EH (cell line): ENCODE measurements at places on chromosomes 5 and 9.

DNA sequence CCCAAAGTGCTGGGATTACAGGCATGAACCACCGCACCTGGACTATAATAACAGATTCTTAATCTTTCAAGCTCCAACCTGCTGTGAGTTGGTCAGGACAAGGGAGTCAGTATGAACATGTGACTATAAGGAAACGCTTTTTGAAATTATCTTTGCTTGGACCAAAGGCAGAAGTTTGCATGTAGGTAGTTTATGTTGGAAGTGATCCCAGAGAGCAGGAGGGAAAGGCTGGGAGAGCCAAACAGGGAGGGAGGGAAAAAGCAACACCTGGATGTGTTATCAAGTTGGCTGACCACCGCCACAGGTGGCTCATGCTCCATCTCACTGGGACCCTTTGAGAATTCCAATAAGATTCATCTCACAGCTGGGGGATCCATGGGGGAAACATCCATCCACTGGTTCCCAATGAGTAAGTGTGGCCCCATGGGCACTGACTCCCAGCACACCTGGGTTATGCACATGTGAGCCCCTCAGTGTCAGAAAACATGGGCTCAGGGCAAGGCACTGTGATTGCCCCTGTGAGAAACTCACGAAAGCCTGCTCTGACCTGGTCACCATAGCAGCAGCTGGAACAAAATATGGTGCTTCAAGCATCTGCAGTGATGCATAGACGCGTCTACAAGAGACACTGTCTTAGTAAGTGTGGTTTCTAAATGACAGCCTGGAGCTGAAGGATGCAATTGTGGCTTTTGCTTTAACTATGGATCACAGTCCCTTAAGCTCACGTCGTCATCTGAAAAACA lies 62.1 kb downstream of the ARSB start:
- no peak for DNase-seq

DNA sequence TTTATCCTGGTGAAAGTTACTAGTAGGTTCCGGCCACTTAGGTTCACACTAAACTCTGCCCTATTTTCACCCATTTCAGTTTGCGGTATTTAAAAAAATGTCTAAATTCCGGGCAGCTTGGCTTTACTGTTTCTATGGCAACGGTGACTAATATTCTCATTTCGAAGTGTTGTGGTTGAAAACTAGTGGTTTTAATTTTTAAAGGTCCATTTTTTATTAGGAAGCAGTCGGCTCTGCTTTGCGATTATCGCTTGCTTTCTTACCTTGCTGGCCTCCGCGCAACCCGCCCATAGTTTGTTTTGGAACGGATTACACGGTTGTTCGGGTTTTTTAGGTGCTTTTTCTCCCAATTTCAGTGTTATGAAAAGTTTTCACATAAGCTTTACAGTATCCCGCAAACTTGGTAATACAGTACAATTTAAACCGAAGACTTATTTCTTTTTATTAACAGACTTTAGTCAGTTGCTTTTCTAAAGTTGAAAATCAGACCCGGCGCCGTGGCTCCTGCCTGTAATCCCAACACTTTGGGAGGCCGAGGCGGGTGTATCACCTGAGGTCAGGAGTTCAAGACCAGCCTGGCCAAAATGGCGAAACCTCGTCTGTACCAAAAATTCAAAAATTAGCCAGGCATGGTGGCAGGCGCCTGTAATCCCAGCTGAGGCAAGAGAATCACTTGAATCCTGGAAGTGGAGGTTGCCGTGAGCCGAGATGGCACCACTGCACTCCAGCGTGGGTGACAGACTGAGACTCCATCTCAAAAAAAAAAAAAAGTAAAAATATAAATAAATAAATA lies 1.6 kb downstream of the KDM4C start:
- DNase-seq = peak; percentile 89

- no peak for DNase-seq
Observed at GRCh38 chr5:177296581-177296980, 6.9 kb downstream of the RAB24 start.

DNA sequence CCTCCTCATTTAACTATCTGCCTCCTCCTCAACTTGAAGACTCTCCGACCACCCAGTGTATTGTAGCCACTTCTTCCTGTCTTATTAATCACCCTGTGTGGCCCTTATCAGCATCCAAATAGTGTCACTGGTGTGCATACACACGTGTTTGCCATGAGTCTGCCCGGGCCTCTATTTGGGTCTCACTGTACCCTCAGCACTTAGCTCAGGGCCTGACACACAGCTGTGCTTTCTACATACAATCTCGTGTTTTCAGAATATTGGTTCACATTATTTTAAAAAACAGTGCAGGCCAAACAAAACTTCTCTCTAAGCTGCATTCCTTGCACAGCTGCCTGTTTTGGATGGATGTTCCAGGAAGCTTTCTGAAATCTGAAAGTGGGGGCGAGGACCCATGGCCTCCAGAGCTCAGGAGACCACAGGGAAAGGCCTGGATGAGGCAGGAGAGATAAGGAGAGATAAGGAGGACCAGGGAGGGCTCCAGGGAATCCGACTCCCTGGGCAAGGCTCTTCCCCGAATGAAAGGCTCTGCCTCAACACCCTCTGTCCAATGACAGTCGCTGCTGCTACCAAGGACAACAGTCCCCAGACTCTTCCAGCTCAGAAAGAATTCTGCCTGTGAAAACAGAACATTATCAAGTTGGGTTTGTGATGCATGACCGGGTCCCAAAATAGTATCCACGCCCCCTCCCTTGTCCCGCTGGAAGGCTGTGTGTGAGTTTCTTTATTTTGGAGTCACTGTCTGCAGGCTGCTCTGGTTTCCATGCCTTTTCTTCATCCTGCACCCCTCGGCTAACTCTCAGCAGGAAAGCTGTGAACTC lies 255.6 kb downstream of the NSG2 start:
- DNase-seq = no peak

DNA sequence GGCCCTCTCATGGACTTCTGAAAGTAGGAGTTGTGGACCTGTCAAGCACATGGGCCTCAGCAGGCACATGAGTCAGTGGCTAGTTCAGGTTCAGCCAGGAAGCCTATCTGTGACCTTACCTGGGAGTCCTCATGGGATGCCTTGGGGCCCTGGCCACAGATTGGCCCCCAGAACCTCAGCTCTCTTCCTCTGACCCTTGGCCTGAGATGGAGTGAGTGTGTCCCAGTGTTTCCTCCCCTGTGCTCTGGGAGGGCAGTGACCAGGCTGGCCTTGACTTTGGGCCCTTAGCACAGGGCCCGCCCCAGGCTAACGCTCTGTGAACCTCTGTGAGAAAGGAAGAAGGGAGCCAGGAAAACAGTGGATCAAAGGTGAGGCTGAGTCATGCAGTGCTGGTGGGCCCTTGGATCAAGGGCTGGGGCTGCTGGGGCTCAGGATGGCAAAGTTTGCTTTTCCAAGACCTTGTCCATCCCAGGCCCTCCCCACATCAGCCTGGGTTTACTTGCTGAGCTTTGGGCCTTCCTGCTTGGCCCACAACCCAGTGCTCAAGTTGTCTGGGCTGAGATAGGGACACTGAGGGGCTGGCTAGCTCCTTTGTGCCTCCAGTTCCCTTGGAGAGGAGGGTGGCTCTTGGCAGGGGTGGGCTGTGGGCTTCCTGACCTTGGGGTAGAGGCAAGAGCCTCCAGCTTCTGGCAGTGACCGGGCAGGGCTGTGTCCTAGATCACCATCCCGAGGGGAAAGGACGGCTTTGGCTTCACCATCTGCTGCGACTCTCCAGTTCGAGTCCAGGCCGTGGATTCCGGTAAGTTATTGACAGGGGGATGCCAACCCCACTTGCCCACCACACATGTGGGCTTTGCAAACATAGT lies 41.4 kb downstream of the RGS3 start:
- DNase-seq = no peak

DNA sequence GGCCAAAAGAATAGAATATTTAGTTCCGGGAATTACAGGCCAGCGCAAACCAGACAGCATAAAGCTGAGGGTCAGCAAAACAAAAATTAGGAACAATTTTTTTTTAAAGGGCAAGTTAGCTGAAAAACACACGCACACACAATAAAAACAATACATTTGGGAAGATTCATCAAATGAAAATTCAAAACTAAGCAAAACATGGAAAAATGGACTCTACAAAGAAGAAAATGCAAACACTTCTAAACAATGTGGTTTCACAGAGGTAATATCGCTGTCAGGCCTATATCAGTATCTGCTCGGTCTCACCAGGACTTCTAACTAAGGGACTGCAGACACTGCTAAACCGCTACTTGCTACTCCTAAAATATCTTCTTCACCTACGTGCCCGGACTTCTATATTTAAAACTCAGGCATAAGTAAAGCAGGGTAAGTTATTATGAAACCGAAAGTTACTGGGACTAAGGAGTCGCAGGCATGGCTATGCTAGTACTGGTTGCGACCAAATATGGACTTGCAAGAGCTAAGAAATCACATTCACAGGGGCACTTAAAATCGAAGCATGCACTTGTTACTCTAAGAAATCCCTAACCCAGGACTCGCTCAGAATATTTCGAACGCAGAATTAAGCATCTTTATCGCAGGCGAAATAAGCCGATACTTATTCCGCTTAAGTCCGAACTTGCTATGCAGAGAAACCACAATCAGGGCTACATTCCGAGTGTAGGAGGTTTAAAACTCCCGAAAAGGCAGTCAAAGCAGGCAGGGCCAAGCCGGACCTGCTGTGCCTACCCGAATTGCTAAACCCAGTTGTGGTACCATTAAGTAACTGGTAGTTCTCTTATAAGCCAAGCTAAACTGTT lies 2.3 kb downstream of the ANXA2R start:
- peak; percentile 84 for DNase-seq

GRCh38 chr5:91146905-91147600 lies 236.1 kb downstream of the ARRDC3 start:
- DNase-seq = peak; percentile 58

- DNase-seq = no peak
Observed at GRCh38 chr5:174271316-174271715, 225.8 kb downstream of the NSG2 start.

DNA sequence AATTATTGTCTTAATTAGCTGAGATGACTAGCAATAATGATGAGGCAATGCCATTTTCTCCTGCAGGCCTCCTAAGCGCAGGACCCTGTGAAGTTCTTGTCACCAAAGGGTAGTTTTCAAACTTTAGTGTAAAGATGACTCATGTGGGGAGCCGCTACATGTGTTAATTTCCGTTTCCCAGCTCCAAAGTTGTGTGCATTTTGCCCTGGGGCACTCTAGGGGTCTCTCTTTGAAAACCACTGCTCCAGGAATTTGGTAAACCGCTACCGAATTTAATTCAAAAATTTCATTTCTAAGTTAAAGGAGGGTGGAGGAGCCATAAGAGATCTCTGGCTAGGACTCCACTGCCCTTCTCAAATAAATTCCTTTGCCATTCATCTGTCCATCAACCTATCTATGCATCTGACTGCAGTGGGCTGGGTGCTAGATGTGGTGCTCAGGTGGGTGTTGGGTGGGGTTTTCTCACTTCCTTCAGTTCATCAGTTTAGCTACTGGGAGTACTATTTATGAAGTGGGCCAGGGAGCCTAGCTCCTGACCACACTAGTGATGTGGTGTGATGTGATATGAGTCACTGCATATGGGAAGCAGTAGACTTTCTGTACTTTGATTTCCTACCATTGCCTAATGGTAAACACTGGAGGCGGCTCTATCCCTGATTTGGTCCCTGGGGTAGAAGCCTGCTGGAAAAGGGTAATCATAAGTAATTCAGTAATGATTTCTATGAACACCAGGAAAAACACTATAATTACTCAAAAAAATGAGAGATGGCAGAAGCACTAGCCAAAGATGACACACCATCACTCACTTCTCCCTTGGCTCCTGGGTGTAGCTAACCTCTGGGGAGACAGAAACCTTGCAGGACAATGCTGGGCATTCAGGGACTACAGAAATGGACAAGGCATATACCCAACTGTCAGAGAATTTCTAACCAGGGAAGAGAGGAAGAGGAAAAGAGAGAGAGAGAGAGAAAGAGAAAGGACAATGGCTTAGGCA lies 4.0 kb upstream of the ZSWIM6 start:
- peak; percentile 81 for DNase-seq

GRCh38 chr9:137446851-137447471 lies 5.8 kb upstream of the ENTPD8 start:
- DNase-seq = peak; percentile 36

DNA sequence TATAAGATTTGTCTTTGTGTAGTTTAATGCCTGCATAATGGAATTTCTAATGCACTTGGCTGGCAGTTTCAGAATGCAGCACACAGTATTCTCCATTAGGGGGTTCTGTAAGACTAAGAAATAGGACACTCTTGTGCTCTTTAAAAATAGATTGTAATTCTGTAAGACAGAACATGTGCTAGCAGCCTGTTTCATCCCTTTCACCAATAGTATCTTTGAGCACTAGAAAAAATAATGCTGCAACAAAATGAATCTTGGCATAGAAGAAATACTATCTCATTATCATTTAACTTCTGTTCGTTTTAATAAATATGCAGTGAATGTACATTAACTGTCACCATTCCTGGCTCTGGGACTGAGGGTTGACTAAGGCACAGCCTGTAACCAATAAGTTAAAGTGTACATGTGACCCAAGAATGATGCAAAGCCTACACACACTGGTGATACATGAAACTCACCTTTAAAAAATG lies 23.8 kb upstream of the ZNF622 start:
- peak; percentile 62 for DNase-seq

- no peak for DNase-seq
Observed at GRCh38 chr5:75319638-75320037, 17.4 kb upstream of the HMGCR start.
